ENCODE measurements at places on chromosomes 1 and 21.

- no peak for DNase-seq
Observed at GRCh38 chr1:1004420-1004779, 4.5 kb upstream of the HES4 start.

DNA sequence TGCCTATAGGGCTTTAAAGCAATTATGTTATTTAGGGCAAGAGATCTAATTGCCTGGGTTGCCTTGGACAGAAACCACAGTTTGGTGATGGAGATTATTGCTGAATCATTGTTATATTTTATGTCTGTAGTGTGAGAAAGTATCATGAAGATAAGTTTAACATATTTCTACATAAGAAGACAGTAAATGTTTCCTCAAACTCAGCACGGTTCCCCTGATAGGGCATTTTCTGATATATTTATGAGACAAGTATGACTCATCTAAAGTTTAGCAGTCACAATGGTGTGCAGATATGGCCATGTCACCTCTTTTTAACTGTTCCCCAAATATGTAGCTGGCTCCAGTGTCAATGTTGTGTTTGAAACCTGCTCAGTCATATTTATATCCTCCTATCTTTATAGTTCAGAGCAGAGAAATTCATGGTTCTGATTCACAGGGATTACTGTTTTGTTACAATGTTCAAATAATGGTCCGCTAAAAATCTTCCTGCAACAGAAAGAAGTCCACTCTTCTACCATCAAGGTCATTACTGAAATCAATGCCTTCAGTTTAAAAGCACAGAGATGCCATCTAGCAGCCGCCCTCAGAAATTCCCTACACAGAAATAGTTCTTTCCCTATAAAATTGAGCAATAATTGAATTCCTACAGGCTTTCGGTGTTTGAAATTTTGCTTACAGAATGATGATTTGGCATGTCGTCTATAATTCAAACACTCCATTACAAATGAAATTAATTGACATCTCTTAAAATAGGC is 3.7 kb downstream of the OLFM3 start:
- DNase-seq: no peak

DNA sequence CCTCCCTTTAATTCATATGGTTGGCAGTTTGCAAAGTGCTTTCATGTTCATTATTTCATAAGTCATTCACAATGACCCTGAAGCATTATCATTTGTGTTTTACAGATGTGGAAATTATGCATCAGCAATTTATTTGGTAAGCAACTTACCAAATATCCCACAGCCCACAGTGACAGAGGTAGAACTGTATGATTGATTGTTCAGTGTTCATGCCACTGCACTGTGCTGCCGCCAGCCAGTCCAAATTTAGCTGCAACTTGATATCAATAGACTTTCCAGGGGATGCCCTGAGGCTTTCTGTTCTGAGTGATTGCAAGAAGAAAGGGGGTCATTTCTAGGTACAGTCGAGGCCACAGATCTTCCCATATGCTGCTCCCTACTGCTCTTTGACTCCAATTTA is 380.3 kb downstream of the PLPP3 start:
- DNase-seq: no peak

GRCh38 chr1:220813013-220813412 is 26.3 kb downstream of the MTARC1 start:
- DNase-seq: no peak

- no peak for DNase-seq
Observed at GRCh38 chr1:199597152-199597551, 430.4 kb upstream of the NR5A2 start.

GRCh38 chr1:107626073-107626796 is 338.7 kb downstream of the VAV3 start:
- DNase-seq: no peak

GRCh38 chr1:74729741-74730478 is 2.9 kb downstream of the CRYZ start:
- no peak for DNase-seq

DNA sequence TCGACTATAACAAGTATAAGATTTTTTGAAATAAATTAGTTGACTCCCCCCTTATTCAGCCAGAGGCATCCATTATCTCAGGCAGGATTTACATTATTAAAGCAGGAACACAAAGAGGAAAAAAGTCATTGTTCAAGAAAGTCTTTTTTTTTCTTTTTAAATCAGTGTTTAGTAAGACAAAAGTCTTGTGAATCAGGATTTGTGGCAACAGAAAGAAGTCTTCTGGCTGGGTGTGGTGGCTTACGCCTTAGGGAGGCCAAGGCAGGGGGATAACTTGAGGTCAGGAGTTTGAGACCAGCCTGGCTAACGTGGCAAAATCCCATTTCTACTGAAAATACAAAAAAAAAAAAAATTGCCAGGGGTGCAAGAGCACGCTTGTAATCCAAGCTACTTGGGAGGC is 505.5 kb downstream of the LMO4 start:
- no peak for DNase-seq

DNA sequence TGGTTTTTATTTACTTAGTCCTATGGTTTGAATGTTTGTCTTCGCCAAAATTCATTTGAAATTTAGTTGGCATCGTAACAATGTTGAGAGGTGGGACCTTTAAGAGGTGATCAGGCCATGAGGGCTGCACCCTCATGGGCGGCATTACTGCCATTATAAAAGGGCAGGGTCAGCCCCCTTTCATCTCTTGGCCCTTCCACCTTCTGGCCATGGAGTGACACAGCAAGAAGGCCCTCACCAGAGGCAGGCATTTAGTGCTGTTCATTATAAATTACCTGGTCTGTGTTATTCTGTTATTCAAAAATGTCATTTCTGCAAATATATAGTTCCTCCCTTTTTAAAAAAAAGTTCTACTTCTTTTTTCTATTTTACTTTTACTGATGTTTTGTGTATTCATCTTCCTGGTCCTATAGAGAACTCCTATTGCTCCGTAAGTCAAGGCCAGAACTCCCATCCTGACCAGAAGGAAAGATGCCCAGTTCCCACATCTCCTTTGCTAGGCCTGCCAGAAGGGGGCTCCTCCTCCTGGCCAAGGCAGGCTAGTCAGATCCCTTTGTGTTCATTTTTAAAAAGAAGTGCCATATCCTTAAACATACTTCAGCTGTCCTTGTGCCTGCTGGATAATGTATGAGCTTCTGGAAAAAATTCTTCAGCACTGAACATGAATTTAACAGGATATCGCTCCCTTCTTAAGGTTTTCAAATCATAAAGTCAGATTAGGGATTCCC is 10.0 kb upstream of the LBR start:
- no peak for DNase-seq

- no peak for DNase-seq
Observed at GRCh38 chr1:209895709-209896108, 42.3 kb upstream of the SYT14 start.

GRCh38 chr1:43197343-43198127 is 25.4 kb downstream of the CFAP57 start:
- no peak for DNase-seq

DNA sequence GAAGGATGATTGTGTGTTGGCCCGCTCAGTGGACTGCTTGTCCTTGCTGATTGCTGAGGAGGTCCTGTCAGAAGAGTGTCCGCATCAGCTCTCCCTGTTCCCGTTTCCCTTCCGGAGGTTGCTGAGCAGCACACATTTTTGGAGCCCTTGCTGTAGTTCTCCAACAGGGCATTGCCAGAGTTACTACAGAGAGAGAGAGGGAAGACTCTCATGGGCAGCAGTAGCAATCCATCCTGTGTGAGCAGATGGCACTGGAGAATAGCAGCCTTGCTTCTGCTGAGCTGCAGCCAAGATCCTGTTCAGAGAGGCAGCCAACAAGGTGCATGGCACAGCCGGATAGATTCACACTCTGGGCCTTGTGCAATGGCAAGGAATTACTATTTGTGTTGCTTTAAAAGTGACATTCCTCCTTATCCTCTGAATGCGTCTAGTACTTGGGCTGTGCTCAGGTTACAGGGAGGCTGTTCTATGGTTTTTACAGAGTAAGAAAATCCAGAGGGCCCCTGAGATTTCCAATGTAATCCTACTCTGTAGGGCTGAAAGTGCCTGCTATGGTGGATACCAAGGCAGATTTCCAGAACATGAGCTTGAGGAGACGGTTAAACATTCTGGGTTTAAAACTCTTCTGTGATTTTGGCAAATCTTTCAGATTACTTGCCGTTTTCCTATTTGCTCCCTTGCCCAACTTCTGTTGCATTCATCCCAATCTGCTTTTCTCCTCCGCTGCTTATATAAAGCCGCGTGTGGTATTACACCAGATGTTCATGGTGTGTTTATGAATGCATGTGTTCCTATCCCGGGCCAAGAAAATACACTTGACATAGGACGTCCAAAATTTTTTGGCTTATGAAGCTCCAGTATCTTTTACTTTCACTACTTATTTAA is 27.4 kb downstream of the AK4 start:
- no peak for DNase-seq

DNA sequence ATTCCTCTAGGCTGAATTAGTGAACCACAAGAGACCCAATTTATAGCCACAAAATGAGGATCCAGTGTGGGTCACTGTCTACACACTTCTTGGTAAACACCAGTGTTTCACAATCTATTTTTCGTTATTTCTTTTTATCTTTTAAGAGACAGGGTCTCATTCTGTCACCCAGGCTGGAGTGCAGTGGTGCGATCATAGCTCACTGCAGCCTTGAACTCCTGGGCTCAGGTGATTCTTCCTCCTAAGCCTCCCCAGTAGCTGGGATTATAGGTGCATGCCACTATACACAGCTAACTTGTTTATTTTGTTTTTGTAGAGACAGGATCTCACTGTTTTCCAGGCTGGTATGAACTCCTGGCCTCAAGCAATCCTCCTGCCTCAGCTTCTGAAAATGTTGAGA is 29.3 kb upstream of the SLC45A3 start:
- no peak for DNase-seq

DNA sequence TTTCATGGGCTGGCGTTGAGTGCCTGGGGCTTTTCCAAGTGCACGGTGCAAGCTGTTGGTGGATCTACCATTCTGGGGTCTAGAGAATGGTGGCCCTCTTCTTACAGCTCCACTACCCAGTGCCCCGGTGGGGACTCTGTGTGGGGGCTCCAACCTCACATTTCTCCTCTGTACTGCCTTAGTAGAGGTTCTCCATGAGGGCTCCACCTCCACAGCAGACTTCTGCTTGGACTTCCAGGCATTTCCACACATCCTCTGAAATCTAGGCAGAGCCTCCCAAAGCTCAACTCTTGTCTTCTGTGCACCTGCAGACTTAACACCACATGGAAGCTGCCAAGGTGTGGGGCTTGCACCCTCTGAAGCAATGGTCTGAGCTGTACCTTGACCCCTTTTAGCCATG is 82.1 kb downstream of the CCDC18 start:
- DNase-seq: no peak

GRCh38 chr1:242245255-242245654 is 246.4 kb upstream of the MAP1LC3C start:
- no peak for DNase-seq

DNA sequence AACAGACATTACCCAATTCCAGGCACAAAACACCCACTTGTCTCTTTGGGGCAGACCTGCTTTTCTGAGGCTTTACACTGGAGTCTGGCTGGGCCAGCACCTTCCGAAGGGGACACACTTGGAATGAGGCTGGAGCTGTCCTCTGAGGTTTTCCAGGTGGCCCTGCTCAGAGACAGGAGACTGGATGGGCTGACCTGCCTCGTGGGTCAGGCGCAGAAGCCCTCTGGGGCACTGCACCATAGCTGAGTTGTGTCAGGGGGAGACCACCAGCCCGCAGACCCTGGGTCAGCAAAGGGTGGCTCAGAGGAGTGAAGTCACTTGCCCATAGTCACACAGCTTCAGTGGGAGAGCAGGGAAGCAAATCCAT is 1.8 kb downstream of the SH2D5 start:
- DNase-seq: no peak

GRCh38 chr1:196461521-196461920 is 146.7 kb downstream of the KCNT2 start:
- DNase-seq: no peak

GRCh38 chr1:178418284-178418955 is 78.3 kb downstream of the CLEC20A start:
- DNase-seq: no peak

GRCh38 chr1:183732236-183732880 is 72.6 kb upstream of the RGL1 start:
- DNase-seq: no peak

DNA sequence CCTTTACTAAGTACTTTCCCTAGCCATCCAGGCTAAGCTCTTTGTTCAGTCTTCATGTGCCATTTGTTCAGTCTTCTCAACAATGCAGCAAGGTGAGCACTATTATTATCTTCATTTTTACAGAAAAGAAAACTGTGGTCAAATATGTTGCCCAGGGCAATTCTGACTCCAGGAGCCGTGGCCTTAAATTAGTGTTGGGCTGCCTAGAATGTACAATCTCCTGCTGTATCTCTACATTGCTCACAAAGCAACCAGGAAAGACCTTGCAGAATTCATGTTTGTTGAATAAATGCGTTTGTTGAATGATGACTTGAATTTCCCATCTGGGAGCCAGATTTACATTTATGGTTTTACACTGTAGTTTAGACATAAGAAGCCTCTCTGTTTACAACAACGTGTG is 14.2 kb downstream of the CD101 start:
- DNase-seq: no peak

GRCh38 chr21:42112857-42113256 is 41.7 kb downstream of the UMODL1 start:
- DNase-seq: no peak

GRCh38 chr1:21491488-21492355 is 17.5 kb upstream of the ALPL start:
- peak; percentile 67 for DNase-seq

DNA sequence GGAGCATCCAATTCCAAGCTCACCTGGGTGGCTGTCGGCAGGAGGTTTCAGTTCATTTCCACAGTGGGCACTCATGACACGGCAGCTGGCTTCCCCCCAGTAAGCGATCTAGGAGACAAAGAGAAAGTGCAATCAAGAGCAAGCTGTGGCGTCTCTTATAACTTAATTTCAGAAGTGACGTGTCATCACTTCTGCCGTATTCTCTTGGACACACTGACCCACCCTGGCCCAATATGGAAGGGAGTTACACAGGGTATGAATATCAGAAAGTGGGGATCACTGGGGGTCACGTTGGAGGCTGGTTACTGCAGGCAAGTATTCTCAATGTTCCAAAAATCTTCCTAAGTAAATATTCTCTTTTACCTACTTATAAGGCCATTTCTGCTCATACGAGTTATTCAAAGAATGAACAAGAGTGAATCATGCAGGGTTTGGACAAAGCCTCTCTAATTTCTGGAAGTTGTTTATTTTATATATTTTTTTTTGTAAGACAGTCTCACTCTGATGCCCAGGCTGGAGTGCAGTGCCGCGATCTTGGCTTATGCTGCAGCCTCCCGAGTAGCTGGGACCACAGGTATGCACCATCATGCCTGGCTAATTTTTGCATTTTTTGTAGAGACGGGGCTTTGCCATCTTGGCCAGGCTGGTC is 46.5 kb upstream of the GREM2 start:
- no peak for DNase-seq

- DNase-seq: no peak
Observed at GRCh38 chr1:163664671-163665335, 343.0 kb downstream of the NUF2 start.

- no peak for DNase-seq
Observed at GRCh38 chr1:160225345-160225744, 20.2 kb downstream of the PEA15 start.

GRCh38 chr1:23288201-23288600 is 55.9 kb downstream of the HNRNPR start:
- DNase-seq: no peak

GRCh38 chr1:112790920-112791722 is 76.0 kb upstream of the PPM1J start:
- no peak for DNase-seq

- no peak for DNase-seq
Observed at GRCh38 chr1:119556423-119556822, 49.4 kb downstream of the HSD3B1 start.

GRCh38 chr1:192615055-192615454 is 20.9 kb upstream of the RGS13 start:
- no peak for DNase-seq

GRCh38 chr1:788835-789234 is 102.4 kb upstream of the OR4F16 start:
- DNase-seq: no peak

Measured in NCI-H748 treated with DMSO at 0.1 percent for 48 hours (cell line).